ENCODE measurements at places on chromosomes 2 and 18. TPM values are rescaled to one million over a fixed set of nuclear protein-coding genes. Genes with fewer than 3 reads are reported as not detected.

Gene ALPG
- 0.88 TPM for total RNA-seq

Gene CCDC141
- total RNA-seq, result 4.4 TPM

Gene FOXD4L1
- total RNA-seq, result not detected

Gene BUB1
- 14.4 TPM for total RNA-seq

Gene GAREM1
- total RNA-seq, result 20.7 TPM

Gene ANKRD30B
- total RNA-seq, result not detected

Gene VIL1
- total RNA-seq, result 64.6 TPM

Gene ACADL
- 2.1 TPM for total RNA-seq

Gene HAAO
- 9.4 TPM for total RNA-seq

Gene SLC38A11
- total RNA-seq, result 13.4 TPM

Gene LHCGR
- 0.92 TPM for total RNA-seq

Gene EPHA4
- total RNA-seq, result 78.3 TPM

Gene MC2R
- not detected for total RNA-seq

Gene GALNT14
- 7.4 TPM for total RNA-seq
